ENCODE measurements at places on chromosomes 13 and 19.

GRCh38 chr19:44278181-44278690 lies 18.6 kb downstream of the ZNF233 start:
- DNase-seq: no peak

DNA sequence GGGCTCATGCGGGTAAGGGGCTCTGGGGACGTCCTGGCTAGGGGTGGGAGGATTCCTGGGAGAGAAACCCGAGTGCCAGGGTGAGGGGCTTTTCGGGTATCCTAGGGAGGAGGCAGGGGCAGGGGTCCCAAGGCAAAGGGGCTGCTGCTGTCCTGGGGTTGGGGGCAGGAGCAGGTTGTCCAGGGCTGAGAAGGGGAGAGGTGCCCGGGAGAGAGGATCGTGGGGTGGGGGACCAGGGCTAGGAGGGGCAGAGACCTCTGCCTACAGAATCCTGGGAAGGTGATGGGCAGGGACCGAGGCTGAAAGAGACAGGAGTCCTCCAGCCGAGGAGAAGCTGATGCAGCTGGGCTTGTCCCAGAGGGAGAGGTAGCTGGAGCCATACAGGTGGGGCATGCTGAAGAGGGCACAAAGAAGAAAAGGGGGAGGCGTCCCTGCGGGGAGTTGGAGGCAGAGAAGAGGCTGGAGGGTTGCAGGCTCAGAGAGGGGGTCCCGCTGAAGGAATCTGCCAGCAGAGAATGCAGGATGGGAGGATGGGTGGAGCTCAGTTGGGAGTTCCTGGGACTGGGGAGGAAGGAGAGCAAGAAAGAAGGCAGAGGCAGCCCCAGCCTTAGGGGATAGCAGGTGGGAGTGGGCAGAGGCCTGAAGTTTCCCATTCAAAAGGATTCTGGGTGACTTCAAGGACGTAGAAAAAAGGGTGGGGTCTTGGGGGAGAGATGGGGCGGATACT lies 574 bp downstream of the CYP2S1 start:
- no peak for DNase-seq

DNA sequence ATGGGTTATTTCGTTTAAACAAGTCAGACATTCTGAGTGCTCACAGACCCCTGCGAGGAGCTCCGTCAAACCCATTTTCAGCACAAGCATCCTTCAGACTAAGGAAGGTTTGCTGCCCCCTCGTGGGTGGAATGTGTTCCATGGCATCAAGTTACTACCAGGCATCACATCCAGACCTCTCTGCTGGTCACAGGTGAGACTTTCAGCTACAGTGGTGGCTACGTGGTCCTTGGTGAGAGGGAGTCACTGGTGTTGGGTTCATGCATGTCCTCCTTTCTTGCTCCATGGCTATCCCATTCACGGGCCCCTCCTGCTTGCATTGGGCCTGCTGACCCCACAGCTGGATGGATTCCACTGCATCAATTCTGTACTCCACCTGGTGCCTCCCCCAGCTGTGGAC lies 9.1 kb upstream of the LILRB5 start:
- DNase-seq: peak; percentile 88

DNA sequence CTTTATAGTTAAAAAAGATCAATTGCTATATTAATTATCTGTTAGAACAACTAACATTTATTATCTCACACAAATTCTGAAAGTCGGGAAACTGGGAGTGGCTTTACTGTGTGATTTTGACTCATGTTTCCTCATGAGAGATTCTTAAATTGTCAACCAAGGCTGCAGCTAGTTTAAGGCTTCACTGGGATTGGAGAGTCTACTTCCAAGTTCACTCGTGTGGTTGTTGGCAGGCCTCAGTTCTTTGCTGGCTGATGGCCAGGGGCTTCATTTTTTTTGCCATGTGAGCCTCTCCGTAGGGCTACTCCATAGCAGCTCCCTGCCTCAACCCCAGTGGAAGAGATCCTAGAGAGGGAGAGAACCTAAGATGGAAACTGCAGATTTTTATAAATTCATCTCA lies 24.5 kb upstream of the LPAR6 start:
- no peak for DNase-seq

- DNase-seq: no peak
These were observed 35.8 kb upstream of the ZNF724 start for GRCh38 chr19:23285948-23286347.

GRCh38 chr13:46861959-46862358 lies 34.9 kb downstream of the HTR2A start:
- DNase-seq: no peak

DNA sequence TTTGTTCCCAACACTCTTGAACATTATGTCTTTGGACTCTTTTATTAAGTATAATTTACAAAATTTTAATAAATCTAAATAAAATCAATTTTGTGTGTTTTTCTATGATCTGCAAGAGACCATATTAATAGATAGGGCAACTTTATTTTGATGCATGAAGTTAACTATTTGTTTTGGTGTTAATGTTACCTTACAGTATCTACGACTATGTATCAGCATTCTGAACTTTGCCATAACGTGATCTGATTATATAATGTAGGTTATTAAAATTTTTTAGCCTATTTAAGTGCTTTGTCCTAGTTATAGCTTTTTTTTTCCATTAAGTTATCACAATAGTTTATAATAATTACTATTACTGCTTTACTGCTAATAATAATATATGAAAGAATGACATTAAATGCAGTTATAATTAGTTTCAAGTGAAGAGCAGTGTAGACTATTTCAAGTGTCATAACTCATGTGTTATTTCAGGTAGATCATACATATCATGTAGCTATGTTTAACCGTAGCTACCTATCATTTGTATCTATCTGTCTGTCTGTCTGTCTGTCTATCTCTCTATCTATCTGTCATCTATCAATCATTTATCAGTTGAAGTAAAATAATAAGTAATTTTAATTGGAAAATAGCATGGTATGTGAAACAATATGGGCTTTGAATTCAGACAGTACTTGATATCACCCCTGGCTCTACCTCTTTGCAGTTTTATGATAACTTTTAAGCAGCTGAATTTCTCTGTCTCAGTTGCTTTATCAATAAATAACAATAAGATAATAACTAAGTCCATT lies 229.7 kb downstream of the GPC5 start:
- DNase-seq: no peak

GRCh38 chr13:51797664-51798488 lies 6.1 kb downstream of the DHRS12 start:
- peak; percentile 70 for DNase-seq

DNA sequence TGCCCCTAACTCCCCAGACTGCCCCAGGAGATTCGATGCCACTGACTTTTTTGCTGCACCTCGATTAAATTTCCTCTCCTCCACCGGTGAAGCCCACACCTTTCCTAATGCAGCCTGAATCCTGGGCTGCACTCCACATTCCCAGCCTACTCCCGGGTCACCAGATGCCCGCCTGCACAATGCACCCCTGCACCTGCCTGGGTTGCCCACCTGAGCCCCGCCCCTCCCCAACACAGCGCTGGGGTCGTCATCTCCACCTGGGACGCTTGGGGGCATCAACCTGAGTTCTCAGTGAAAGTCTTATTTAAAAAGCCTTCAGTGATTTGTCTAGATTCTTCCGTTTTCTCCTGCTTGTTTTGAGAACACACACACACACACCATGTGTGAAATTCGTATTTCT lies 24.5 kb upstream of the DPP9 start:
- no peak for DNase-seq

DNA sequence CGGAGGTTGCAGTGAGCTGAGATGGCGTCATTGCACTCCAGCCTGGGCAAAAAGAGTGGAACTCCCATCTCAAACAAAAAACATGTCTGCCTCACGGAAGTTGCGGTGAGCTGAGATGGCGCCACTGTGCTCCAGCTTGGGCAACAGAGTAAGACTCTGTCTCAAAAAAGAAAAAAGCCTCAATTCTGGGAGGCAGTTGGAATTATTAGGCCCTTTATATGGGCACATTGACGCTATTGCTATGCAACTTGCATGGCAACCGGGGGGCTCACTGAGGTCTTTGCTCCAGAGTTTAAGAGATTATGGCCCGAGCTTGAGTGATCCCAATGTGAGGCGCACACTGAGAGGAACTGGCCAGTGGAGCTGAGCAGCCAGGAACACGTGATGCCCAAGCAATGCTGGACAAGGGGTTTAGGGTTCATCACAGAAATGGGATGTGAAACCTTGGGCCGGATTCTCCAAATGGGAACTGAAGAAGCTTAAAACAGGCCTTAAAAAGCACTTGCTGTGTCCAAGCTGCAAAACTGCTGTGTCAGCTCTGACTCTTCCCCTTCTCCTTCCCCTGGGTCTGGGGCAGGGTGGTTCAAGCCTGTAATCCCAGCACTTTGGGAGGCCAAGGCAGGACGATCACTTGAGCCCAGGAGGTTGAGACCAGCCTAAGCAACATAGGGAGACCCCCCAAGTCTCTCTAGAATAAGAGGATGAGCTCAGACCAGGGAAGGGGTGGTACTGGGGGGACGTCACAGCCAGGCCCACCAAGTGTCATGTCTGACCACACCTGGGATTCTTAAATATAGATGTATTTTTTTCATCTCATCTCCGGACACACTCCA lies 2.5 kb downstream of the FTL start:
- peak; percentile 21 for DNase-seq

DNA sequence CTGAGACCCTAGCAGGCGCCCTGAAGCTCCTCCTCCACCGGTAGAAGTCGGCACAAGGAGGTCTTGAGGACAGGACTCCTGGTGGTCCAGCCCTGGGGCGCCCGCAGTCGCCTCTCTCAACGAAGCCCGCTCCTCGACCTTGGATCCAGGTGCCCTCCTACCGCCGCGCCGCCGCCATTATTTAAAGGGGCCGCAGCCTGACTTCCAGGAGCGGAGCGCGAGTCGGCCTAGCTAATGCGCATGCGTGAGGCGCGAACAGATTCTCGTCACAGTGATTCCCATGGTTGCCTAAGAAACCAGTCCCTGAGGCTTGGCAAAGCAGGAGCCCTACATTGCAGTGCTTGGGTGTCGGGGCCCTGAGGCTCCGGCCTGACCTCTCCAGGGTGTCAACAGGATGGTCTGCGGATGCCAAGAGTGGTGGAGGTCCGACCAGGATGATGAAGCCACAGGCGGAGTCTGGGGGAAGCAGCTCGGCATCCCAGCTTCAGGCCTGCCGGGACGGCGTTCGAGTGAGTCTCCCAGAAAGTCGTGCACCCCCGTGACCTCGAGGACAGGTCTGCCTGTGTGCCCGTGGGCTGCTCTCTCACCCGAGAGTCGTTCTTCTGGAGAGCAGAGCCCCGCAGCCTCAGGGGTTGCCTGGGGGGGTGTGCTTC lies 66.0 kb upstream of the ZNF420 start:
- DNase-seq: no peak

- DNase-seq: no peak
These were observed 9.6 kb downstream of the ABHD13 start for GRCh38 chr13:108227651-108228272.

- peak; percentile 49 for DNase-seq
These were observed 64.2 kb upstream of the GTF2F2 start for GRCh38 chr13:45055902-45056648.

DNA sequence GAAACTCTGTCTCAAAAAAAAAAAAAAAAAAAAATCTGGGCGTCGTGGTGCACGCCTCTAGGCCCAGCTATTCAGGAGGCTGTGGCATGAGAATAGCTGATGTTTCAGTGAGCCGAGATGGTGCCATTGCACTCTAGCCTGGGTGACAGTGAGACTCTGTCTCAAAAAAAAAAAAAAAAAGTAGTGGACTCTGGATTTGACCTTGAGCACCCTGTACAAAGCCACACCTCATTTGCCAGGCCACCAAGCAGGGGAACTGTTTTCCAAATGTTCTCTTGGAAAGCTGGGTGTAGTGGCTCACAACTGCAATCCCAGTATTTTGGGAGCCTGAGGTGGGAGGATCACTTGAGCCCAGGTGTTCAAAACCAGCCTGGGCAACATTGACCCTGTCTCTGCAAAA lies 3.8 kb upstream of the ZNF555 start:
- no peak for DNase-seq

DNA sequence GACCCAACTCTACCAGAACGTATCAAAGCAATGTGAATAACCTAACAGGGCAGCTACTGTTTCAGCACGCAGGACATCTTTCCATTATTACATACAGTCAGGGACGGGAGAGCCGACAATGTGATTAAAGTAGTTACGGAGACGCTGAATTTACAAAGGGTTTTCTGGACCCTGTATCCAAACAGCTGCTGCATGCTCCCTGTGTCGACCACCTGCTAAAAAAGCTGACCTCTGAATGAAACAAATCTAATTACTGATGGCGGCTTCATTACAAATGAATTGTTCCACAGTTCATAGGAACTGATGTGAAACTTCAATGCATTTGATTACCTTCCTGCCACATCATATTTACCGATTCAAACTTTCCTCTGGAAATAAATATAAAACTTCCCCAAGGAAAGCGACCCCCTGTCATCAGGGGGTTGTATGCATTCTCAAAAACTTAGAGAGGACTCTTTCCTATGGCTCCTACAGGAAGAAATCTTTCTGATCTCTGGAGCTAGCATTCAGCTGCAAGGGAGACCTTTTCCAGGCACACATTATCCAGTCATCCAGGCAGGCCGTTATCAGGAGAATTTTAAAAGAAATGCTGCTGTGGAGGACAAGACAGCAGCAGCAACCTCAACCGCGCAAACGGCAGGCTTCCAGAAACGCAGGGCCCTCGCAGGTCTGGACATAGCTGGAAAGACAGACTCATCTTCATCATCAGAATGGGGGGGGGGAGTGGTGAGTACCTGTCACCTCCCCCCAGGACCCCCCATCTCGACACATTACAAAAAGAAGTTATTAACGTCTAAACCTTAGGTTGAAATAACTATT lies 3.1 kb downstream of the EFNB2 start:
- DNase-seq: no peak

- no peak for DNase-seq
These were observed 1.1 kb downstream of the RPL21 start for GRCh38 chr13:27252467-27252866.

- DNase-seq: no peak
These were observed 7.8 kb upstream of the OLFM4 start for GRCh38 chr13:53020764-53021335.

GRCh38 chr13:98370806-98371515 lies 193.9 kb upstream of the RNF113B start:
- no peak for DNase-seq

- DNase-seq: no peak
These were observed 76.0 kb upstream of the LSM14A start for GRCh38 chr19:34096020-34096915.

- no peak for DNase-seq
These were observed 53.5 kb downstream of the RFC3 start for GRCh38 chr13:33871207-33872004.

- no peak for DNase-seq
These were observed 27.4 kb downstream of the LRCH1 start for GRCh38 chr13:46580362-46580839.

DNA sequence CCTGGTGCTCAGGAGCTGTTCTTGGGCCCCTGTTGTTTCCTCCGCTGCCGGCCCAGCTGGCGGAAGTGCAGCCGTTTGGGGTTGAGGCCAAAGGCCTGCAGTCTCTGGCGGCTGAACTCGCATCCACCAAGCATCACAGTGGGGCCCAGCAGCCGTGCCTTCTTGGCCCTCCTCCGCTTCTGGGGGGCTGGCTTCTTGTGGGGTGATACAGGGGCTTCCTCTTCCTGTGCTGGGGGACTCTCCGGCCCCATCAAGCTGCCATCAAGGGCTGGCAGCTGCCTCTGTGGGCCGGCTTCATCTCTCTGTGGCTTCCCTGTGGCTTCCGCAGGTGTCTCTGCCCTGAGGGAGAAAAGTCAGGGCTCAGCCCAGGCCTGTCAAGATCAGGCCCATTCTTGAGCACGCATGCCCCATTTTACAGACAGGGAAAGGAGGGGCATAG lies 10.3 kb downstream of the ATG4D start:
- DNase-seq: peak; percentile 52
